ENCODE measurements at places on chromosomes 12 and 14.

DNA sequence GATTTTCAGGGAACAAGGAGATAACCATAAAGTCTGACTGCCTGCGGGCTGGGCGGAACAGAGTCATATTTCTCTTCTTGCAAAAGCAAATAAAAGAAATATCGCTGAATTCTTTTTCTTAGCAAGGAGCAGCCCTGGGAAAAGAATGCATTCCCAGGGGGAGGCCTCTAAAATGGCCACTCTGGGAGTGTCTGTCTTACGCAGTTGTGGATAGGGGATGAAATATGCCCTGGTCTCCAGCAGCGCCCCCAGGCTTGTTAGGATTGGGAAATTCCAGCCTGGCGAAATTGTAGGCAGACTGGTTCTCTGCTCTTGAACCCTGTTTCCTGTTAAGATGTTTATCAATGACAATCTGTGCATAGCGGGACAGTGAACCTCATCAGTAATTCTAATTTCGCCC lies 40.5 kb downstream of the PCNX1 start:
- no peak for DNase-seq

DNA sequence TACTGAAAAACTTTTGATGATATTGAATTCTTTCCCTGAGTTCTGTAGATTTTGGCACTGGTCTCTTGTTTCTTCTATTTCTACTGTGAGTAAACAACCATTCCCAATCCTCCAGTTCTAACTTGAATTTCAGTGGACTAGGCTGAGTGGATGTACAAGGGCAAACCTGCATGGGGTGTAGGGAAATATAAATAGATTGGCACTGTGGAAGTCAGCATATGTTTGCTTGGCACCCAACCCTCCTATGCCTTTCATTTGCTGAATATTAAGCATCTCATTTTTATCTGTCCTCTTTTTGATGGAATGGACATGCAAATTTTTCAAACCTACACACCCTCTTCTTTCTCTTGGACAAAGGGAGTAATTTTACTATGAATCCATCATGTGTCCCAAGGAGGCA lies 828.3 kb downstream of the DIO2 start:
- no peak for DNase-seq

- DNase-seq, result no peak
Observed at GRCh38 chr14:95113476-95113875, 43.9 kb downstream of the DICER1 start.

GRCh38 chr14:101237252-101237616 lies 324.1 kb upstream of the DIO3 start:
- DNase-seq, result no peak

GRCh38 chr12:46383654-46384450 lies 11.3 kb upstream of the SLC38A2 start:
- DNase-seq, result peak; percentile 83

DNA sequence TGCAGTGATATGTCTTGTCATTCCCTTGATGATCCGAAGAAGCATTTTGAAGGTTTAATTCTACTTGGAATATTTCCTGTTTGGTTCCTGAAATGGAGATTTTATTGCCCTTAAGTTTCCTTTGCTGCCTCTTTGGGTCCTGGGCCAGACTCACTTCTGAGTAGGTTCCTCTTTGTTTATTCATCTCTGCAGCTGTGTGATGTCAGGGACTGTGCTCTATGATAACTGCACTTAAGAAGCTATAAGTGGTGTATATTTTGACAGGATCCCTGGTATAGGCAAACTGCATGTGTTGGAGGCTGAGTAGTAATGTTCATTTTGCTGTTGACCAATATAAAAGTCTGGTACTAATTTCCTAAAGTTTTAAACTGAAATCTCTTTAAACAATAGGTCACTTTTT lies at the start of gene KLRC4:
KLRC4 (minus strand) TSS at position 366 of the 400 bp plus-strand sequence; CDS start at position 184, 182 bp downstream.
- DNase-seq, result peak; percentile 29

- DNase-seq, result no peak
Observed at GRCh38 chr12:81077686-81078441, at the start of gene ACSS3. TSS of gene ACSS3 (plus strand) at chr12:81078079. CDS start at chr12:81078121, 42 bp downstream.

- DNase-seq, result no peak
Observed at GRCh38 chr12:58860056-58860787, 60.1 kb downstream of the LRIG3 start.

DNA sequence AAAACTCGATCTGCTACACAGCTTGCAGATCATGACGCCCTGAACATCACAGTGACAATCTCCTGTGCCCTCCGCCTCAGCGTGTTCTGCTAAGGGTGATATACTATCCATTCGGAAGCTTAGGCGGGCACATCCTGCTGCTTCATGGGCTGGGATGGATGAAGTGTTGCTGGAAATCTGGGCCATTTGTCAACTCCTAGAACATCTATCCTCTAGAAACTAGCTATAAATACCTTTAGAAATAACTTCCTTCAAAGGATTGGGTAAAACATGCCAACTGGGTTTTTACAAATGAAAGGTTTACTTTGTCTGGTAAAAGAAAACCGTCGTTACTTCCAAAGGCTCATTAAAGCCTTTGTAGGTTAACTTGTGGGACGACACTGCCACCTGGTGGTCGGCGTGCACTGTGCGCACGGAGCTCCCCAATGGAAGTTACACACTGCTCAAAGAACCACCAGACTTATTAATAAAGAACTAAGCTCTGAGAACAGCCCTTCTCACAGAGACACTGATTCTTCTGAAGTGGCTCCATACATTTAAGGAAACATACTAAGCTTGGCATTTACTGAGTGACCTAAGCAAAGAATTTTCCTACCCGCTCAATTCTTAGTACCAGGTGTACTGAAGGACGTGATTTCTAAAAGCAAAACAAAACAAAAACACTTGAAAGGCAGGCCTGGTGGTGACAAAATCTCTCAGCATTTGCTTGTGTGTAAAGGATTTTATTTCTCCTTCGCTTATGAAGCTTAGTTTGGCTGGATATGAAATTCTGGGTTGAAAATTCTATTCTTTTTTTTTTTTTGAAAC lies 21.6 kb upstream of the CACNA2D4 start:
- DNase-seq, result peak; percentile 78

GRCh38 chr12:104494137-104494792 lies 37.5 kb downstream of the CHST11 start:
- DNase-seq, result peak; percentile 52

DNA sequence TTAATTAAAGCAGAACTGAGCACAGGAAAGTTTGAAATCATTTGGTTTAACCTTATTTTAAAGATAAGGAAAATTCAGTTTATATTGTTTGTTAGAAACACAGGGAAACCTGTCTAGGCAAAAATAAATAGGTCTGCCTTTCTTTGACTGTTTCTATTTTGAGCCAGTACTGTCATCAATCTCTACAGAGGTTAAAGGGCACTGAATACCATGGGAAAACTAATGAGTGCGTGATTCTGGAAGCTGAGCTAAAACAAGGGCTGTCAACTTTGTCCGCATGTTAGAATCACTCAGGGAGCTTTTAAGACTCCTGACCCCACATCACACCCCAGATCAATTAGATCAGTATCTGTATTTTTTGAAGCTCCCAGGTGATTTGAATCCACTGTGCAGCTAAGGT lies 38.8 kb downstream of the NOPCHAP1 start:
- DNase-seq, result no peak

DNA sequence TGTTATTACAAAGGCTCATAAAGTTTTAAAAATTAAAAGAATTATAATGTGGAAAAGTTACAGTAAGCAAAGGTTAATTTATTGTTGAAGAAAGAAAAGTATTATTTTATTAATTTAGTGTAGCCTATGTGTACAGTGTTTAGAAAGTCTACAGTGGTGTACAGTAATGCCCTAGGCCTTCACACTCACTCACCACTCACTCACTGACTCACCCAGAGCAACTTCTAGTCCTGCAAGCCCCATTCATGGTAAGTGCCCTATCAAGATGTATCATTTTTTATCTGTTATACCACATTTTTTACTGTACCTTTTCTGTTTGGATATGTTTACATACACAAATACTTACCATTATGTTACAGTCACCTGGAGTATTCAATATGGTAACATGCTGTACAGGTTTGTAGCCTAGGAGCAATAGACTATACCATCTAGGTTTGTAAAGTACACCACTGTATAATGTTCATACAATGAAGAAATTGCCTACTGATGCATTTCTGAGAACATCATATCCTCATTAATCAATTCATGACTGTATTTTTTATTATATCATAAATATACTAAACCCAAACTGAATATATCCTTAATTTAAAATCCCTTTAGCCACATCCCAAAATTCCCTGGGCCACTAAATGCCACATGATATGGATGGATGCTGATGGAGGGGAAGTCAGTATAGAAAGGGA lies 43.6 kb upstream of the NID2 start:
- DNase-seq, result no peak

- DNase-seq, result no peak
Observed at GRCh38 chr14:94395888-94396574, 7.6 kb upstream of the SERPINA1 start.

DNA sequence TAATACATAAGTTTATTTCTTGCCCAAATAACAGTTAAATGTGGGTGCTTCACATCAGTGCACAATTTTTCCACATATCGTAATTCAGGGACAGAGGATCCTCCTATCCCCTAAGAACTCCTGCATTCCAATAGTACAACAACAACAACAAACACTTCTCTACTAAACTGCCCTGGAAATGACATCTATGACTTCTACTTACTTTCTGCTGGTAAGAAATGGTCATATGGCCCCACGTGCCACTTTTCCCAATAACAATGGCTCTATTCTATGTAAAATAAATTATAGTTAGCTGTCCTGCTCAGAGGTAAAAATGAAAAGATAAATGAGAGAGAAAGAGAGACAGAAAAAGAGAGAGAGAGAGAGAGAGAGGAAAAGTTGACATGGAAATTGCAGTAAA lies 308.5 kb downstream of the ATXN7L3B start:
- no peak for DNase-seq

DNA sequence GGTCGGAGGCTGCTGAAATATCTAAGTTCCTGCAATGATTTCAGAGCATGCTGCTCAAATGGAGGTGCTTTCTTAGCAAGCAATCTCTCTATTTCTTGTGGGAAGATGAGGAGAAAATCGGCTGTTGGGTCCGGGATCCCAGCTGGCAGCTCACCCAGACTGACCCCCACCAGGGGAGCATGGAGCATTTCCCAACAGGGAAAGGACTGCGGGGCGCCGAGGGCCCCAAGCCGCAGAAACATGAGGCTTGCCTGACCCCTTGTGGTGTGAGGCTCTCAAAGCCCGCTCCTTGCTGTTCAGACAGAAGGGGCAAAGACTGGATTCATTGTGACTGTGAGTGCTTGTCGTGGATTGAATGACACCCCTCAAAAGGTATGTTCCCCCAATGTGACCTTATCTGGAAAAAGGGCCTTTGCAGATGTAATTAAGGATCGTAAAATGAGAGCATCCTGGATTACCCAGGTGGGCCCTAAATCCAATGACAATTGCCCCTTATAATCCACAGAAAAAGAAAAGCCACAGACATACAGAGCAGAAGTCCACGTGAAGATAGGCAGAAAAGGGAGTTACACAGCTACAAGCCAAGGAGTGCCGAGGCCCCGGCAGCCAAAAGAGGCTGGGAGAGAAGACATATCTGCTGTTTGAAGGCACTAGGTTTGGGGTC lies 116.3 kb upstream of the VASH1 start:
- no peak for DNase-seq

- no peak for DNase-seq
Observed at GRCh38 chr14:95117937-95118721, 39.2 kb downstream of the DICER1 start.

Data from CD14-positive monocyte (primary cell).